ENCODE measurements at places on chromosomes 4 and X. TPM values are rescaled to one million over a fixed set of nuclear protein-coding genes. Genes with fewer than 3 reads are reported as not detected.

GRCh38 chr4:144970597-144970996 is 127.4 kb downstream of the ANAPC10 start:
- no peak for DNase-seq

- no peak for DNase-seq
Measured at GRCh38 chr4:4506961-4507360, 34.9 kb downstream of the STX18 start.

DNA sequence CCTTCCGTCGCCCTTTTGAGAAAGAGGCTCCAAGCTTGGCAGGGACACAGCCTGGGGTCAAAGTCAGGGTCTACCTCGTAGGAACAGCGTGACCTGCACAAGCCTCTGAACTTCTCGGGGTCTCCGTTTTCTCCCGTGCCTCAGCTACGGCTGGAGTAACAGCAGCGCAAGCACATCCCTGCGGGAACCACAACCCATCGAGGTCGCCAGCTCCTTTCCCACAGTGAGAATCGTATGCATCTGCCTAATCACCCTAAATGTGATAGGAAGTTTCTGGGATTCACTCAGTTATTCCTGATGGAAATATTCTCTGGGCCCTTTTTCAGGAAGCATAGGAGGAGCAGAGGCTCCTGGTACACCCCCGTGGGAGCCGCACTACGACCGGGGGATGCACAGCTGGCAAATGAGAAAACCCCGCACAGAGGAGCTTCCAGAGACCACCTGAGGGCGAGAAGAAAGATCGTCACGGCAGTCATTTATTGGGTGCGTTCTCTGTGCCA is 24.7 kb downstream of the PPP2R2C start:
- no peak for DNase-seq

- no peak for DNase-seq
Measured at GRCh38 chr4:186029571-186030398, 39.2 kb upstream of the TLR3 start.

DNA sequence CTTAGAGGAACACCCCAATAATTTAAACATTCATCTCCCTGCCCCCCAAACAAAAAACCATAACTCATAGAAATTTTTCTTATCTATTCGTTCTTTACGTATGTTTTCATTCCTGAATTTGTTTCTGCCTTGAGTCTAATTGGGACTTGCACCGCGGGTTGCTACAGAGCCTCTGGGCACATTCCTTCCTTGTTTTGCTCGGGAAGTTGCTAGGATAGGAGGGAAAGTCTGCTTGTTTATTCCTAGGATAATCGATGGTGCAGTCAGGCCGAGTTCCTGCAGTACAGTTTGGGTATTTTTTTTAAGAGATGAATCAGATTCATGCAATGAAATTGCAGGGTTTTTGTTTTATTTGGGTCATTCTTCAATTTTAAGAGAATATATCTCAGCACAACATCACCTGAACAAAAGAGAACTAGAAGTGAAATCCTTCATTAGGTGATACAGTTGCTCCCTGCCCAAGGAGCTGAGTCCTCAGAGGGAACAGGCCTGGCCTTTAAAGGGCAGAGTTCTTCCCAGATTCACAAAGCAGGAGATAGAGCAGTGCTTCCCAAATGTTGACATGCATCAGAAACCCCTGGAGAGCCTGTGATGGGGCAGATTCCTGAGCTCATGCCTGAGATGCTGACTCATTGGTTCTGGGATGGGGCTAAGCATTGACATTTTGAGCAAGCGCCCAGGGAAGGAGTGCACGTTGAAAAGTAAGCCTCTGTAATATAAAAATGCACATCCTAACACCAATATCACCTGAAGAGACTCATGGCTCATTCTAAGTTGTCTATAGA is 114.9 kb upstream of the FAM9B start:
- no peak for DNase-seq

DNA sequence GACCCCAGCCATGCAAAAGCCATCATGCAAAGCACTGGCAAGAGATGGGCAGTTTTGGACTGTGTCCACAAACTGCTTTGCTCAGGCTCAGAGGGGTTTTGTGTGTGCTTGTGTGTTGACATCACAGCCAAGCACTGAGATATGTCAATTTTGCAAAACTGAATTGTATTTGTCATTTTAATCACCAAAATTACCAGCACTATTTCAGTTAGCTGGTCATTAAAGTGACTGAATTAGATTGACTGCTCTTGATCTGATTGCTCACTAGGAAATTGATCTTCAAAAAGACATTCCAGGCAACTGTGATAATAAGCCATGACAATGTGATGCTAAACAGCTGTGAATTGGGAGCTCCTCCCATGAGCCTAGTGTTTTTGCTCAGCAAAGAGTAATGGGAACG is 337.3 kb upstream of the GNPDA2 start:
- DNase-seq: no peak

- DNase-seq: no peak
Measured at GRCh38 chrX:105975382-105975781, 63.1 kb downstream of the SERPINA7 start.

GRCh38 chr4:143399113-143399949 is 62.7 kb downstream of the GAB1 start:
- DNase-seq: no peak

DNA sequence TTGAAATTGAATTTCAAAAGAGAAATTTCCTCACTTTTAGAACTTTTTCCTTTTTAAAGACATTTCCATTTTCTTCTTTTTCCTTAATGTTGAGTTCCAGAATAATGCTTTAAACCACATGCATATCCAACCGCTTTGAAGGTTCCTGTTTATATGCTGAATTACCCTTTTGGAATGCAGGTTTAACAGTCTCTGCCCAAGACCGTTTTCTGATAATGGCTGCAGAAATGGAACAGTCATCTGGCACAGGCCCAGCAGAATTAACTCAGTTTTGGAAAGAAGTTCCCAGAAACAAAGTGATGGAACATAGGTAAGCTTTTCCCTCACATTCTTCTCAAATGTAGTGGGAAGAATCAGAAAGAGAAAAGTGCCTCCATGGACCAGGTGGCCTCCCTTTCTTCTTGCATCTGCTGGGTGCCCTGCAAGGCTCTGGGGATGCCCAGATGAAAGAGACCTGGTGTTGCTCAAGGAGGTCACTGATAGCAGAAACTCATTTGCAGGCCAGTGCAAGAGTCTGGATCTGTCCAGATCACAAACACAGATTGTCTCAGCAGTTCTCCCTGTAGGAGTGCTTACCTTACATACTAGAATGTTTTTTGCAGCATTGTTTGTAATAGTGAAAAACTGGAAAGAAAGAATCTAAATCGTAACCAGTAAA is 42.9 kb downstream of the MOSPD2 start:
- DNase-seq: no peak

- DNase-seq: no peak
Measured at GRCh38 chr4:154807042-154807630, 26.1 kb downstream of the RBM46 start.

DNA sequence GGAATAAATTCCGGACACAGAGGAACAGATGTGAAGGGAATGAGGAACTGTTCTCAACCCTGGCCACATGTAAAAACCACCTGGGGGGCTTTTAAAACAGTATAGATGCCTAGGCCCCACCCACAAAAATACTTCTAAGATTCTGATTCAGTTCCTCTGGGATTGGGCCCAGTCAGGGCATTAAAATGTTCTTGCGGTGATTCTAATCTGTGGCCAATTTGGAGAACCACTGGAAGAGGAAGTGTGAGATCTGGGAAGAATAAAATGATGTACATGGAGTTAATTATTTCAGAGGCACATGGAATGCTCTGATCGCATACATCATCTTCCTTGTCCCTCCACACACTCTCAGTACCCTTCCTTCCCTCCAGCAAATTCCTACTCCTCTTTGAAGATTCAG is 192.2 kb downstream of the APBB2 start:
- no peak for DNase-seq

GRCh38 chr4:182683661-182684060 is 233.5 kb downstream of the DCTD start:
- no peak for DNase-seq

GRCh38 chrX:96453139-96453538 is 231.5 kb upstream of the DIAPH2 start:
- no peak for DNase-seq

The IL21 gene
- total RNA-seq: not detected

The POU4F2 gene
- 0.14 TPM for total RNA-seq

The SSX2 gene
- not detected for total RNA-seq

The HHIP gene
- total RNA-seq: 1.3 TPM

The RAB39B gene
- total RNA-seq: 7.3 TPM

The VCX3A gene
- total RNA-seq: 0.68 TPM

Measured in neural crest cell (in vitro differentiated cells).